ENCODE measurements at places on chromosomes 7 and 10.

DNA sequence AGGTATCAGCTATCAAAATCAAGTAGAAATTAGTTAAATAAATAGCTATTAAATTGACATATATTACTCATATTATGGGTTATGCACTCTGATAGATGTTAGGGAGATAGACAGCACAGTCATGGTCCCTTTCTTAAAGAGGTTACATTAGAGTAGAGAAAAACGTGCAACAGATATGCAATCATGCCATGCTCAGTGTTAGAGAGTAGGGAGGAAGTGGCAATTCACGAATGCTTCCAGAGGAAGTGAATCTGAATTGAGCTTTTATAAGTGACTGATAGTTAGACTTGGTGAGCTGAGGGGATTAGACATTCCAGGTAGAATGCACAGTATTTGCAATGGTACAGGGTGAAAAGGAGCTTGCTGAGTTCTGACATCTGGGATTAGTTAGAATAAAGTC lies 349.8 kb downstream of the NXPH1 start:
- DNase-seq: no peak

DNA sequence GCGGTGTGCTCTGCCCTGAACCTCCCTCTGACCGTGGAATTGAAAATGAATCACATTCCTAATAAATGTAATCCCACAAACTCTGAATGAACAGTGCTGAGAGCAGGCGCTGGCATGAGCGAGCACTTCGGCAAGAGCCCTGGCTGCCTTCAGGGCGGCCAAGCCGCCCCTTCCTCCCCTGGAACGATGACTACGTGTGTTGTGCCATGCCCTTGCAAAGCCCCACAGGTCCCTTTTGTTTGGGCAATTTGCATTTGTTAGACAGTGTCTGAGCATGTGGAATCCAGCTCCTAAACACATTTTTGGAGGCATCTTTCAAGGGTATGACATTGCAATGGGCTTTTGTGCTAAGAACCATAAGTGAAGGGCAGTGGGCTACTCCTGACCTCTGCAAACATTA lies 95.6 kb upstream of the MKI67 start:
- DNase-seq: no peak

DNA sequence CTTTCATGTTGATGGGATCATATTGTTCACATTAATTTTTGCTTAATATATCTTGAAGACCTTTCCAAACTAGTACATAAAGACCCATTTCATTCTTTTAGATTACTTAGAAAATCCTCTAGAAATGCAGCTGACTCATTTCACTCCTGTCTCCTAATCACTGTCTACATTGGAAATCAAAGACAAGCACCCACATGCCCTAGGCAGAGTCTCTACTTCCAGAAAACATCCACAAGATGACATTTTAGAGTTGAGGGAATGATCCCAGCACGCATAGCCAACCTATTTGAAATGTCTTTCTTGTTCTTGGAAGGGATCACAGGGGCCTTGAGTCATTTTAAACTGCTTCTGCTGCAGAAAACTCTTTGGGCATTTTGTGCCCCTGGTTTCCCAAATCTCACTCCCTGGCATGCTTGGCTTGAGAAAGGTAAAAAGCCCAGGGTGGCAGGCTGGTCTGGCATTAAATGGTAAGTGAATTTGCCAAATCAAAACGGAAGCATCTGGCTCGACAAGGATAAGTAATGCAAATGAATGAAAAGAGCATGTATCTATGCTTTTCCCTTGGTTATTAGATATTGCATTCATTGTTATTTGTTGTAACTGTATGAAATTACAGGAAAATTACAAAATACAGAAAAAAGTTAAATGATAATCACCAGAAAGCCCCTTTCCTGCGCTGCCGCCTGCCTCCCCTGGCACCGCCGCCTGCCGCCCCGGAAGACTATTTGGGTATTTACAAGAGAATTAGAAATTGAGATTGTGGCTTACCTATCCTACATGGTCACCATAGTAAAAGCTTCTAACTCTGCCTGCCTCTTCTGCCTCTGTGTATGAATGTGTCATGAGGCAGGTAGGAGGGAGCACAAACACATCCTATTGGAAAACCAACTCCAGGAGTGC lies 225.3 kb downstream of the PTEN start:
- DNase-seq: peak; percentile 9

- DNase-seq: no peak
Observed at GRCh38 chr10:62779487-62780248, 24.9 kb upstream of the ADO start.

DNA sequence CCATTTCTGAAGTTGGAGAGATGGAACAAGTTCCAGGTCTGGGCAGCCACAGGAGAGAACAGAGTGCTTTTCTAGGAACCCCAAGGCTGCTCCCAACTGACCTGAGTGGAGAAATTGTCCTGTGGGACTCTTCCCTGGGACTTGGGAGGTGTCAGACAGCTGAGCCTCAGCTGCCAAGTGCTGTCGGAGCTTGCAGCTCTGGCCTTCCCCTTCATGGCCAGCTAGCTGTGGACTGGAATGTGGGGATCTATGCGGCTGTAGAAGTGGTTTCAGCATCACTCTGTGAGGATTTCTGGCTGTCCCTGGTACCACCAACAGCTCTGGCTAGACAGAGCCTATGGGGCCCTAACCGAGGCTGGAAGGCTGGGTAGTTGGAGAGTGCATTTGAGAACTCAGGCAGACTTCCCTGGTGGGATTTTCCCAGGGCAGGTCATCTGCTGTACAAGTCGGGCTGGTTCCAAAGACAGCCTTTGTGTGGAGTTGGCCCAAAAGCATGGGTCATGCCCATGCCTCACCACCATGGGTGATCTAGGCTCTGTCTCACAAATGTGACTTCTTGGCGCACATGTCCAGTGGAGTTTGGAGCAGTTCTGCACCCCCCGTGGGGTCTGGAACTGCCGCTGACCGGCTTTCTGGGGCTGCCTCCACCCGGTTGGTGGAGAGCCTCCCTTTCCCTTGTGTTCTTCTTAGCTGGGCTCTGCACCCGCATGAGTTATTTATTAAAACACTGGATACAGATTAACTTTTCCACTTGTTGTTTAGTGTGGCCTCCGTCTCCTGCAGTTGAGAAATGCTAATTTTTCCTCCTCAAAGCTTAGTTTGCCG lies 10.9 kb downstream of the SUFU start:
- DNase-seq: no peak

DNA sequence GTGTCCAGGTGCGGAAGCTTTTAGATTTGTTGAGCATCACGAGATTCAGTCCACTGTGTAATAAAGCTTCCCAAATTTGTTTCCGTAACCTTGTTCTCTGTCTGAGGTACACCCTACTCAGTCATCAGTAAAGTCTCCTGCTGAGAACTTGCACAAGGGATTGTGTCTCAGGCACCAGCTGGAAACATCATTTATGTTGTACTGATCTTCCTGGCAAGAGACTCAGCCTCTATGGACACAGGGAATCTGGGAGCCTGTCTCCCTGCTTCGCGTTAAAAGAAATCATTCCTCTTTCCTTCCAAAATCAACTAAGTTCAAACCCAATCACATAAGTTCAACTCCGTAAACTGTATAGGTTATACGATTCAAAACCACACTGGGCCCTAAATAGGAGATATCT lies 336.8 kb downstream of the GPR37 start:
- DNase-seq: no peak

DNA sequence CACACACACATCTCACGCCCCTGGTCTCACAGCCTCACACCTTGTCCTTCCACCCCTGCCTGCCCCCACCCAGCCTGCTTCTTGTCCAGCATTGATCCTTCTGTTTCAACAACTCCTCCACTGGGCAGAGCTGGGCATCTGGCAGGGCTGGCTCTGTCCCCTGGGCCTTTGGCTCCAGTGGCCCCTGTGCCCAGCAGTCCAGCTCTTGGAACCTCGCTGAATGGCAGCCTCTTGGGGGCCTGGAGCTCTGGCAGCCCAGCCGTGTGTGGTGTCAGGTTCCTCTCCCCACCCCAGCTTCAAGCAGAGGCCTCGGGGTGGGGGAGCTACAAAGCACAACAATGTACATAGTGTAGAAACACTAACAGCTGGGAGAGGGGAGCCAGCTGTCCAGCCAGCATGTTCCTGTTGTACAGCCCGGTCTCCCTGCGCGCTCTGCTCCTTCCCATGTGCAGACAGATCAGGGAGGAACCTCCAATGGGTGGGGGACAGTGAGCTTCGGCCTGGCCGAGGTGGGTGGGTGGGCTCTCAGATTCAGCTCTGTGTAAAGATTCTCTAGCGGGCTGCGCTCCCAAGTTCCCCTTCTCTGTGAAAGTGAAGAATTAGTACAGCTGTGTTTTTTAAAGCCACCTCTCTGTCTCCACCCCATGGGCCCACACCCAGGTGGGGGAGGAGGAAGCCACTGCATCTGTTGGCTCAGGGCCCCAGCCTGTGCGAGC lies 19.4 kb downstream of the ZMIZ2 start:
- DNase-seq: peak; percentile 77

DNA sequence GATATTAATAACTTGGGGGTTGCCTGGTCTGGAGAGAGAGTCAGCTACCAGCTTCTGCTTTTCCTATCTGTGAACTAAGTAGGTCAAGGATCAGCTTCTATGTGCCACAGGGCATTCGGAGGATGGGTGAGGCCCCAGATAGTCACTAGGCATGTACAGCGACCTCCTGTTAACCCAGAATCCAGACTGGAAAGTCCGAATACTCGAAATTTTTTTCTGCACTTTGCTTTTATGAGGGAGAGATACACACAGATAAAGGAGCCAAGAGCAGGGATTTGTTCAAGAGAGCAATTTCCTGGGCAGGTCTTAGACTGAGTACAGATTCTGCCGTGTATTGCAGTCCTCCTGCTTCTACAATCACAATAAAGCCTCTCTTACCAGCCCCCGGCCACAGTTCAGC lies 54.2 kb downstream of the EMX2 start:
- DNase-seq: no peak

- DNase-seq: no peak
Observed at GRCh38 chr10:102196893-102197292, 29.2 kb upstream of the ELOVL3 start.

DNA sequence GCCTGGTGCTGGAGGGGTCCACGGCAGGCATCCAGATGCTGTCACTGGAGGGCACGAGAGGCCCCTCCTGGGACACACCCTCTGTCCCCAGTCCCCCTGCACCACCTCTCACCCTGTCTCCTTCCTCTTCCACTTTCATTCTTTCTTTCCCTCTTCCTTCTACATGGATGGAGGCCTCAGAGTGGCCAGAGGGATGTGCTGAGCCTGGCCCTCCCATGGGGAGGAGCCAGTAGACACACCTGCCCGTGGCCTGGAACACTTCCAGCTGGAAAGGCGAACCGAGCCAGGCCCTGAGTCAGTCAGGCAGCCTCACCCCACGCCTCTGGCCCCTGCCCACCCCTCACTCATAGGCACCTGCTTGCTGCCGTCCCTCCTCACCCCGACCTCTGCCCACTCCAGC lies 55.9 kb upstream of the MXI1 start:
- DNase-seq: no peak

DNA sequence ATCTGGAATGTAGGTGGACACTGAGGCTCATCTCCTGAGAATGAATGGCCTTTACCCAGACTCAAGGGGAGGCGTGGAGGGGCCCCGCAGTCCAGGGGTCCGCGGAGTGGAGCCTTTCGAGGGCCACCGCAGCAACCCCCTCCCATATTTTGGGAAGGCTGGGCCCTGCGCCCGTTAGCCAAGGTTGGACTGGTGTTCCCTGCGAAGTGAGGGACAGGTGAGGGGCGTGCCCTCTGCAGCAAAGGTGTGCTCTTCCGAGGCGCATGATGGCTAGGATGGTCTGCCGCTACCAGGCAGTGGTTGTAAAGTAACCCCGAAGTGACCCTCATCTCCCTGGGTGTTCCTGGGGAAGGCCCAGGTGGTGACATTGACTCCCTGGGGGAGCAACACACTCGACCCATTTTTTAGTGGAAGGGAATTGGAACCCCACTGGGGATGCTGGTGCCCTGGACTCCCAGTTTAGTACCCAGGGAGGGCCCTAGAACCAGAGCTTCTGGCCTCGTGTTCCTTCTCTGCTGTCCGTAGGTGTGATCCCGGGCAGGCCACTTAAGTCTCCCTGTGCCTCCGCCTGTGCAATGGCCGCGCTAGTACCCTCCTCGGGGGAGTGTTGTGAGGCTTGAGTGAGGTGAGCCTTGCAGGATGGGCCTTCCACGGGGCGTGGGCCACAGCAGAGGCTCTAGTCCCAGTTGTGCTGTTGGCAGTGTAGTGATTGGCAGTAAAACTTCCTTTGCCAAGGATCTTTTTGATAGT lies 779 bp downstream of the FAM241B start:
- no peak for DNase-seq

DNA sequence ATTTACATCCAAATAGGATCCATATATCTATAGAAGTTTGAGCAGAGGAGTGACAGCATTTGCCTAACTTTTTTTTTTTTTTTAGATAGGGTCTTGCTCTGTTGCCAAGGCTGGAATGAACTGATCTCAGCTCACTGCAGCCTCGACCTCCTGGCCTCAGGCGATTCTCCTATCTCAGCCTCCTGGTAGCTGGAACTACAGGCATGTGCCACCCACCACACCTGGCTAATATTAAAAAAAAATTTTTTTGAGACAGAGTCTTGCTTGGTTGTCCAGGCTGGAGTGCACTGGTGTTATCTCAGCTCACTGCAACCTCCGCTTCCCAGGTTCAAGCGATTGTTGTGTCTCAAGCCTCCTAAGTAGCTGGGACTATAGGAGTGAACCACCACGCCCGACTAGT lies 15.1 kb downstream of the PPIA start:
- no peak for DNase-seq

DNA sequence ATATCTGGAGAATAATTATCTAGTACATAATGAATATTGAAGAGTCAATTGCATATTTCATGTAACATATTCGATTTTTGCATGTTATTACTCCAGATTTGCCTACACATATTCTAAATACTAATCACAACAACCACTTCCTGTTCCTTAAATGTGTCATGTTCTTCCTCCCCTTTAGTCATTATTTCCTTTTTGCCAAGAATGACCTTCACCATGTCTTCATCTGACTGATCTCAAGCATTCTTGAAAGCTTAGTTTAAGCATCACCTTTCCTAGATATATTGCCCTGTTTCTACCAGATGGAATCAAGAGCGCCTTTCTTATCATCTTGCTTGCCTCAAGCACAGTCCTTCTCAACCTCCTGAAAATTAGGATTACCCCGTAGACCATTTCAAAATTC lies 23.5 kb upstream of the MEOX2 start:
- no peak for DNase-seq

DNA sequence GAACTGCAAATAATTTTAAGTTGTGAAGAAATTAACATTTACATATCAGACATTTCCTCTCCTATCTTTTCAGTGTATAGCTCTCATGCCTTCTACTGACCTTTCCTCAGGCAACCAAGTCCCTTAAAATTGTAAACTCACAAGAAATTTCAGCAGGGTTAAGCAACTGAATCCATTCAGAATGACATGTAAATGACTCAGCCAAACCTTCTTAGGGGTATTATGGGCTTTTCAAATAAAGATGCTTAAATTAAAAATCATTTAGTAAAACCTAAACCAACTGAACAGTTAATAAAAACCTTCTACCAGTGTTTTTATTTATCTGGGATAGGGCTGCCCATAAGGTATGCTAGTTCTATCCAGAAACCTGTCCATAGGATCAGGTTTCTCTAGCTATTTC lies 20.7 kb downstream of the WAPL start:
- DNase-seq: no peak

DNA sequence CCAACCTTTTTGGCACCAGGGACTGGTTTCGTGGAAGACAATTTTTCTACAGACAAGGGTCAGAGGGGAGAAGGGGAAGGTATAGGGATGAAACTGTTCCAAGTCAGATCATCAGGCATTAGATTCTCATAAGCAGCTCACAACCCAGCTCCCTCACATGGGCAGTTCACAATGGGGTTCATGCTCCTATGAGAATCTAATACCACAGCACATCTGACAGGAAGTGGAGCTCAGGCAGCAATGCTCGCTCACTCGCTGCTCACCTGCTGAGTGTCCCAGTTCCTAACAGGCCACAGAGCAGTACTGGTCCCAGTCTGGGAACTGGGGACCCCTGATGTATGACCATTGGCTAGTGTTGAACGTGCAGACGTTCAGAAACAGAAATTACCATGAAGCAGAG lies 63.7 kb downstream of the ATE1 start:
- DNase-seq: no peak

Data from putamen (tissue), 1 donor.